ENCODE measurements at places on chromosomes 6 and 20.

DNA sequence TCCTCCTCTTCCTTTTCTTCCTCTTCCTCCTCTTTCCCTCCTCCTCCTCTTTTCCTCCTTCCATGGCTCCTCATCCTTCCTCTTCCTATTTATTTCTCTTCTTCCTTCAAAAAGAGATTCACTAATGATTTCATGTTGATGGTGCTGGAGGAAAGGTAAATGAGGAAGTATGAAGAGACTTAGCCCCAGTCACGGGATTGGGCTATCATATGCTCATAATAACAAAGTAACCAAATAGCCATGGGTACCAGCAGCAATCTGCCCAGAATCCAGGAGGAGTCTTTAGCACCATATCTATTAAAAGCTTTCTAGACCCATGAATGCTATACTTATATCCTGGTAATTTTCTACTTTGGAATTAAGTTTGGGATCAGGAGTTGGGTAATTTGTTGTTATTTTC is 910.9 kb upstream of the MAP3K7 start:
- DNase-seq = no peak

- DNase-seq = peak; percentile 77
These were observed 26.6 kb downstream of the CNBD2 start for GRCh38 chr20:35994994-35995453.

DNA sequence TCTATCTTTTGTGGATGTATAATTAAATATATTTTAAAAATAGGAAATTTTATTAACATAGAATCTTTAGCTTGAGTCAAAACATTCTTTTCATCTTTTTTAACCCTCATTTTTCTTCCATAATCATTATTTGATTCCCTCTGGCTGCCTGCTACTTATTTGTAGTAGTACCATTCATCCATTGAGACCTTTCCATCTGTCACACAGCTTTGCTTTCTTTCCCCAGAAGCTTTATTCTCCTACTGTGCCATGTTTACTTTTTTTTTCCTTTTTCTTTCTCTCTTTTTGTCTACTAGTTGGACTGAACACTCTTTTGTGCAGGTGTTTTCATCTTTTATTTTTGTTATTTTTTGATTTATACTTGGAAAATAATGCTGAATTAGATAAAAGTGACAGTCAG is 522.6 kb upstream of the MMS22L start:
- DNase-seq = no peak

DNA sequence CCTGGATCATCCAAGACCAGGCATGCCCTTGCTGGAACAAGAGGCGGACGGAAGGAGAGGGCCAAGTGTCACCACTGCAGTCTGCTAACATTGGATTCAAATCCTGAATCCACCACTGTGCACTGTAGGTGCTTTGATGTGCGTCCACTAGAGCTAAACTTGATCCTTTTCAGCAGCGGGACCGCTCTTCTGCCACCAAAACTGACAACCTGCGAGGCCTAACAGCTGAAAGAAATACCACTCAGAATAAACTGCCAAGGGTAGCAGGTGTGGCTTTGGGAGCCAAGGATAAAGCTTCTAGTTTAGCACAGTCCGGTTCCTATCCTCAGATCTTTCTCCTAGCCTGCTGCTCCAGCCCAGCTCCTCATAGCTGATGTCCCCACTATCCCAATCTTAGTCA is 108.0 kb downstream of the ATXN1 start:
- no peak for DNase-seq

DNA sequence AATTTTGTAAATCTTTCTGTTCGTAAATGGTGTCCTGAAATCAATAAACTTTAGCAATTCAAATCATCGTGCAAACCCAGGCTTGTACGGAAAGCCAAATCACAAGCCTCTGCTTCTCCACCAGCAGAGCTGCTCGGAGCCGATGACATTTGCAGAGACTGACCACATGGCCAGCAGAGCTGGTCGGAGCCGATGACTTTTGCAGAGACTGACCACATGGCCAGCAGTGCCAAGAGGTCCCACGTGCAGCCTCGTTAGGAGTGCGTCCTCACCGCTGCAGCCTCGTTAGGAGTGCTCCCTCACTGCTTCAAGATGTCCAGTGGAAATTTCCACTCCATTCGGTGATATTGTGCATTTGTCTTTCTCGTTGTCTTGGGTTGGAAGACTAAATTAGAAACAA is 28.5 kb downstream of the SMOC2 start:
- no peak for DNase-seq

DNA sequence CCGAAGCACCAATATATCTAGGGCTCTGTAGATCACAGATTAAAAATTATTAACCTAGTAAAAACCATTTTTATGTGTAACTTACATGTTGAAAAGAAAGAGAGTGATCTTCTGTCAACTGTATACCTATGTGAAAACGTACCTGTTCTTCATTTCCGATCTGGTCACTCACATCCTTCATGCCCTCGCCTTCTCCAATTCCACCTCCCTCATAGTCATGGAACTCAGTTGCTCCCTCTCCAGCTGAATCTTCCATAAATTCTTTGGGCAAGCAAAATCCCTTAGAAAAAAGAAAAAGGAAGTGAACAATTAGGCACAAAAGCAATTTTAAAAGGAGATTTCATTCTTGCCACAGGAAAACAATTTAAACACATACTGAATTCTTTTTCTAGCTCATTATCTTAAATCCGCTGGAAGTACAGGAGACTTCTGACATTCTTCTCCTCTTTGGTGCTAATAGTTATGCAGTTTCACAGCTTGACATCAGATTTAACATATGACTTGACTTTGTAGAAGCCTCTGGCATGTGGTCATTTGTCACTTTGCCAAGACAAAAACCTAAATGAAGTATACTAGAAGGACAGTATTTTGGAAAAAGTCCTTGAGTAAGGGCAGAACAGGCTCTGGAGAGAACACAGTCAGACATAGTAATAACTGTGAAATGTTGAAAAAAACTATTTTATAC is 29.5 kb upstream of the LYRM2 start:
- no peak for DNase-seq

- peak; percentile 46 for DNase-seq
These were observed 7.9 kb upstream of the ARMC12 start for GRCh38 chr6:35728683-35729678.

DNA sequence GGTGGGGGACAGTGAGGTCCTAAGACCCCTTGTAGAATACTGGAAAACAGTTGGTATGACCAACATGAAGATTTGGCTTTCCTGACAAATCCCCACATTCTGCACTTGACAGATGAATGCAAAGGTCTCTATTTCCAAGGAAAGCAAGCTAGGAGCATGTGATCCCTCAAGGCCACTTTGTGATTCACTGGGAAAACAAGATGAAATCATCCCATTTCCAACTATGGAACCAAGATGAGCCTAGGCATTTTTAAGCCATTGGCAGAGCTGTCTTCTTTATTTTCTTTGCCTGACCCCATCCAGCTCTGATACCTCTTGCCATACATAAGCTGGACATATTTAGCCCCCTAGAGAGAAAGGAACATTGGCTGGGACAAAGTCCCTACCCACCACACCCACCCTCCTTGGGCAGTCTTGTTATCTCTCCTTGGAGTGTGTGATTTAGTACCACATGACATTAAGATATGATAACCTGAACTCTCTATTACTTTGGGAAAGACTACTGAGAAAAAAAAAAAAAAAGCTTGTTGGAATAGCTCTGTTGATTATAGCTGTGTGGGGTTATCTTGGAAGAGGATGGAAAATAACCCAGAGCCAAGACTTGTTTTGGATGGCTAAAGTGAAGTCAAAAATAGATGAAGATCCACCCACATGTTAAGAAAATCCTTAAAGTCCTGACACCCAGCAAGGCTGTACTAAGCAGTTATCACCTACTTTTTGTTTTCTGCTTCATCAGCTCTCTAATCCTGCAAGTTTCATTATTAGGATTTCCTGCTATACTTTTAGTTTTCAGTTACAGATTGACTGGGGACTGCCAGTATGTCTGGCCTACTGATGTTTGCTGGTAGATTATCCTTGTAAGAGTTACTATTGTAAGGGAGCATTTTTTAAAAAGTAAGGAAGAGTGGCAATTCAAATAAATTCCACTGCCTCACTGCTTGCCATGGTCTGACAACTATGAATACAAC is 90.1 kb upstream of the PREP start:
- peak; percentile 87 for DNase-seq

- DNase-seq = no peak
These were observed 509.2 kb upstream of the SLC35B3 start for GRCh38 chr6:8944548-8944947.

GRCh38 chr20:56956534-56956933 is 309.9 kb downstream of the BMP7 start:
- no peak for DNase-seq

- DNase-seq = no peak
These were observed 5.1 kb upstream of the GTSF1L start for GRCh38 chr20:43731927-43732326.

GRCh38 chr6:125507987-125508655 is 206.4 kb upstream of the HDDC2 start:
- no peak for DNase-seq

GRCh38 chr6:10733863-10734262 is 11.0 kb downstream of the TMEM14C start:
- no peak for DNase-seq

DNA sequence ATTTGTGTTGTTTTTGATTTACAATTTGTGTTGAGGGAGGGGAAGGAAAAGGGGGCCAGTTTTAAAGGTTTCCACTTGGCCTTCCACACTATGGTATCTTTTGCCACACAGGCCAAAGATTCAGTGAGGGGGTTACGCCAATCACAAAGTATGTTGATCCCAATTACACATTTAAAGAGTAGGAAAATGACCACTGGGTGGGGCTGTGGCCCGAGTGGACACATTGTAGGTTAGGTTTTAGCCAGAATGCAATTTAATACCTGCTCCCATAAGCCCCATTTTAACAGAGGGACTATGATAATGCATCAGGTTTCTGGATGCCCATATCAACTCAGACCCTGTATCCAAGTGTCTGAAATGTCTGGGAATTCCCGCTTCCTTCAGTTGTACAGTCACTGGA is 15.6 kb downstream of the VGLL2 start:
- no peak for DNase-seq

- no peak for DNase-seq
These were observed 9.5 kb downstream of the FOXC1 start for GRCh38 chr6:1619098-1619672.

DNA sequence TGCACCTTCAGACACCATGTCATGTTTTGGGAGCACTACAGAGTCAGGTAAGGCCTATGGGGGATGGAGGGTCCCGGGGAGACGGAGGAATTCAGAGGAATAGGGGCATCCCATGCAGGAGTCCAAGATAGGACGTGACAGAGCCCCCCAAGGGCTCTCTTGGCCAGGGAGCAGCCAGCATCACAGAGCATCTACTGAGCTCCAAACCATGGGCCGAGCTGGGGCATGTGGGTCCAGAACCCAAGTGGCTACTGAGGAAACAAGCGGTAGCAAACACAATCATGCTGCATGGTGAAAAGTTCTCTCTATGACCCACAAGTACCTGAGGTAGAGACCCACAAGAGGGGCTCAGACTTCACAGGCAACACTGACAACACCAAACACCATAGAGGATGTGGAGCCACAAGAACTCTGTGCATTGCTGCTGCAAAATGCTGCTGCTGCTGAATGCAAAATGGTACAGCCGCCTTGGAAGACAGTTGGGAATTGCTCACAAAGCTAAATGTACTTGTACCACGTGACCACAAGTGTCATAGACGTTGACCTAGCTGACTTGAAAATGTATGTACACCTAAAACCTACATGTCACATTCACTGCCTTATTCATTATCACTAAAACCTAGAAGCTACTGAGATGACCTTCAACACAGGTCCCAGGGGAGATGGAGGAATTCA is 33.4 kb upstream of the MAS1L start:
- no peak for DNase-seq

- DNase-seq = no peak
These were observed 232.7 kb upstream of the POU3F2 start for GRCh38 chr6:98601716-98602115.

DNA sequence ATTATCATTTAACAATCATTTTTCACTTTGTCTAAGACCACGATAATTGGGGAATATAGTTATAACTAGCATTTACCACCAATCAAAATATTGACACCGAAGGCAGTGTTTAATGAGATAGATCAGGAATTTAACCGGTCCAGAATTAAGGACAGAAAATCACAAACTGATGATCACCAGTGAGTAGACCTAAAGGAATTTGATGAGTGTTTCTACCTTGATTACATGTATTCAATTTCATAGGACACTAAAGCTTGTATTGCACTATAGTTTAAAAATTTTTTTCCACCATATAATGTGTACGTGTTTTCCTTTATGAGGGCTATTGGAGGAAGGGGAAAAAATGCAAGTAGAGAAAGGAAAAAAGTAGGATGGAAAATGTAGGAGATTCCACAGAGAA is 22.6 kb upstream of the ARHGAP18 start:
- DNase-seq = no peak

GRCh38 chr6:148800536-148800935 is 53.7 kb downstream of the UST start:
- no peak for DNase-seq

DNA sequence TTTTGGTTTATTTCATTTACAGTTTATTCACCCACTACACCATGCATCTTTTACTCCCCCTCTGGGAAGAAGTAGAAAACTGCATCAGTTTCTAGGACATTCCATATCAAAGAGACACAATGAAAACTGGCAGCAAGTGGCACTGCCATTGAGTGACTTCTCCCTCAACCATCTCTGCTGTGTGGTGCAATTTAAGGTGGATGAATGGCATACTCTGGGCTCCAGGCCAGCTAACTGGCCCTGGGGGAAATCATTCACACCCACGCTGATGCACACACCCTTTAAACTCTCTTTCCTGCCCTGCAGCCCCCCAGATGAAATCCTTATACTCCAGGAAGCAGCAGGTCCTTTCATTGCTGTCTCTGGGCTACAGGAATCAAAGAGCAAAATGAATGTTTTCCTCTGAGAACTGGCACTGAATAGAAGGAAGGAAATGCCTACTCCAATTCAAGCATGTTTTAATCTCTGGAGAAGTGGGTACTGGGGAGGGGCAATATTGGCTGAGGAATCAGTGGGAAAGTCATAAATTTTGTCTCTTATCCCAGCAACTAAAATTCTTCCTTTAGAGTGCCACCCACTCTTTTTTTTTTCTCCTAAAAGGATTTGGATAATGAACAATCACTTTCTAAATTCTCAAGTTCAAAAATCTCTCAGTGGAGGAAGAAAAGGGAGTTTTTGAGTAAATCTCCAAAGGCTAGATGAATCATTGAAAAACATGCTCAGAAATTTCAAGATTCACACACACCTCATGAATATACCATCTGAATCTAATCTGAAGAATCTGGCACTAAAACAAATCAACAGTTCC is 16.9 kb upstream of the RFPL4B start:
- DNase-seq = no peak
